ENCODE measurements at places on chromosomes 2 and 18.
A peak's percentile ranks its signal among the peaks of the same experiment; 100 is the strongest.

GRCh38 chr18:10916865-10917264 lies 232.5 kb downstream of the PIEZO2 start:
- no peak for DNase-seq

GRCh38 chr18:9066358-9066757 lies 36.1 kb upstream of the NDUFV2 start:
- DNase-seq: no peak

GRCh38 chr2:38666556-38666910 lies 619 bp downstream of the GALM start:
- peak; percentile 65 for DNase-seq

- no peak for DNase-seq
Measured at GRCh38 chr18:72999971-73000607, 132.3 kb upstream of the NETO1 start.

- DNase-seq: peak; percentile 12
Measured at GRCh38 chr2:197308996-197309690, 1.4 kb downstream of the ANKRD44 start.

DNA sequence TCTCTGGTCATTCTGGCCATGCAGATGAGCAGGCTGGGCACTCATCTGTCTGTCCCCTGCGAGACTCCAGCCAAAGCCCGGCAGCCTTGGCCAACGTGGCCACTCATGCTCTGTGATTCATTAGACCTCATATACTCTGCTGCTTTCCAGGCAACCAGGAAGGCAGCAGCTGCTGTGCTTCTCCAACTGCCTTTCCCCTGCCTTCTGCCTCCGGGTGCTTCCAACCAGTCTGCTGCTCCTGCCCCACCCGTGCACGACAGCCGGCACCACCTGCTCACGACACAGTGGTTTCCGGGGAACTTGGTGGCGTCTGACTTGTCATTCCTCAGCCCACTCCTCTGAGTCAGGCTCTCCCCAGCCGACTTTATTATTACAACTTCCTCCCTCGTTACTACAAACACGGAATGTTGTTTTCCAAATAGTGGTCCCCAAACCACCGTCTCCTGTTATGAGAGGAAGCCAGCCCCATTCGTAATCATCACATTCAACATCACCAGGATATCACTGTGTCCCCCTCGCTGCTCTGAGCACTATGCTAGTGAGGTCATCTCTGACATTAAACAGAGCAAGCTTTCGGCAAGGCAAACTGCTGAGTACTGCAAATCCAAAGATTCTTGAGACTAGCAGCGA lies 392.4 kb downstream of the ALK start:
- no peak for DNase-seq

DNA sequence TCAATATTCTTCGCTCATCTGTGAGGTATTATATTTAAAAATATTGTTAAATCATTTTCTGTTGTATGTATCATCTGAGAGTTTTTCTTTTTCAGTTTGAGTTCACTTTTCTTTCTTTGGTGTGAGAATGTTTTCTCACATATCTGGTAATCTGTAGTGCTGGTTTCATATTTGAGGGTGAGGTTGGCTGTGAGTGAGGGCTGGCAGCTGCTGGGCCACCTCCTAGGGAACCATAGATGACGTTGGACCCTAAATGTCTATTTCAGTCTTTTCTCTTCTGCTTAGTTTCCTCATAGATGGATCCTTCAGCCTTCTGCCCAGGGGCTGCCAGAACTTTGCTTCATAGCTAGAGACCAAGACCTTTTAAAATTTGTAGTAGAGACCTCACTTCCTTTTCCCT lies 33.5 kb downstream of the MGAT5 start:
- DNase-seq: no peak

DNA sequence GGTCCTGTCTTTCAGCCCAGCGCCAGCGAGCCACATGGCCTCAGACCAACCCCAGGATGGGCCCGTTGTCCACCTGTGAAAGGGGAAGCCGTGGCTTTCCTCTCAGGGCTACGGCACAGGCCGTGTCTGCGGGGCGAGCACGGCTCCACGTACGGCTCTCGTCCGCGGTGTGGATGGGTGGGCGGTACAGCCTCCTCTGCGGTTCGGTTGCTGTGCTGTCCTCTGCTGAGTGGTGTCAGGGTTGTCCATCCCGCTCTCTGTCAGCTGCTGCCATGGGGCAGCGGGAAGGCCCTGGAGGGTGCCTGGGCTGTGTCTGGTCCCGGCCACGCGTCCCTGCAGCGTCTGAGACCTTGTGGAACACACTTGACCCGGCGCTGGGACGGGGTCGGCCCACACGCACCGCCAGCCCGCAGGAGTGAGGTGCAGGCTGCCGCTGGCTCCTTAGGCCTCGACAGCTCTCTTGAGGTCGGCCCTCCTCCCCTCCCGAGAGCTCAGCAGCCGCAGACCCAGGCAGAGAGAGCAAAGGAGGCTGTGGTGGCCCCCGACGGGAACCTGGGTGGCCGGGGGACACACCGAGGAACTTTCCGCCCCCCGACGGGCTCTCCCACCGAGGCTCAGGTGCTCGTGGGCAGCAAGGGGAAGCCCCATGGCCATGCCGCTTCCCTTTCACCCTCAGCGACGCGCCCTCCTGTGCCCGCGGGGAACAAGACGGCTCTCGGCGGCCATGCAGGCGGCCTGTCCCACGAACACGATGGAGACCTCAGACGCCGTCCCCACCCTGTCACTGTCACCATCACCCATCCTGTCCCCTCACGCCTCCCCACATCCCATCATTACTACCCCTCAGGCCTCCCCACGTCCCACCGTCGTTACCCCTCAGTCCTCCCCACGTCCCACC lies 128.7 kb downstream of the NFATC1 start:
- peak; percentile 54 for DNase-seq

DNA sequence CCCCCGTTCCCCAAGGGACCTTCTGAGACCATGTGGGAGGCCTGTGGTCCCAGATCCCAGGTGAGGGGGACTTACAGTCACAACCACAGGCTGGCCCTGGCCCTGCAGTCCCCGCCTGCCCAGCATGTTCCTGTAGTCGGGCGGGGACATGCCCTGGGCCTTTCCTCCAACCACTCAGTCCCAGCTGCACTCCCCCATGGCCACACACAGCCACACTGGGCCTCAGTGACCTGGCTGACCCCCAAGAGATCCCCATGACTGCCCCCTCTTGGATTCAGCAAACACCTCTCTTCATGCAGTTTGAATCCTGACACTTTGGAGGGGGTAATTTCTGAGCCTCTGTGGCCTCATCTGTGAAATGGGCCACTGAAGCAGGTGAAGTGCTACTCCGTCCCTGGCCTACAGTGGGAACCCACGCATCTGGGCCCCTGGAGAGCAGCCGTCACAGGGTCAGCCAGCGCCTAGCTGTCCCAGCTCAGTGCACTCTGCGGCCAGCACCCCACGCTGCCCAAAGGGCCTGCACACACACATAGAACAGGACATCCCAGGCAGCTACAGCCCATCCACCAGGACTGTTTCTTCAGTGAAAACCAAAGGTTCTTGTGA lies 12.7 kb upstream of the ARHGEF4 start:
- DNase-seq: no peak

GRCh38 chr2:120942658-120943057 lies 207.0 kb downstream of the GLI2 start:
- DNase-seq: no peak

- no peak for DNase-seq
Measured at GRCh38 chr2:10912076-10912731, 470 bp downstream of the KCNF1 start.

DNA sequence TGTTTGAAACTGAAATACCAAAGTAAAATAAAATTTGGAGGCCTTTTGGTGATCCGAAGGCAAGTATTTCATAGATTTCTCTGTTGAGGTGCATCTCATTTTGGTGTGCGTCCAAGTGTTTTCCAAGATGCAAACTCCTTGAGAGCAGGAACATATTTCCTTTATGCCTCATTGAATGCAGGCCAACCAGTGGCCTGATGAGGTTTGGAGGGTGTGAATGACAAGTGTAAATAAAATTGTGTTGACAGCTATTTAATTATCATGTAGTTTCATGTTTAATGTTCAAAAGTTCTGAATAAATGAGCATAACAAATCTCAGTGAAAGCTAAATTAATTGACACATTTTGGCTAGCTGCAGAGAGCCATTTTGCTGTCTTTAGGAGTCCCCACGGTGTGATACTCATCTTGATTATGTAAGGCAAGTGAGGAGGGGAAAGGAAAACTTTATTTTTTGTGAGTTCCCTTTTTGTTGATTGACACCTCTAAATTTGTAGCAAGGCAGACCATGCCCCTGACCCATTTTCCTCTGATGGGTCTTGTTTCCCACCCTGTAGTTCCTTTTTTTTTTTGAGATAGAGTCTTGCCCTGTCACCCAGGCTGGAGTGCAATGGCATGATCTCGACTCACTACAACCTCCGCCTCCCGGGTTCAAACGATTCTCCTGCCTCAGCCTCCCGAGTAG lies 6.3 kb upstream of the LTBP1 start:
- peak; percentile 18 for DNase-seq

- DNase-seq: peak; percentile 20
Measured at GRCh38 chr2:98598781-98599428, 9.4 kb downstream of the COA5 start.

DNA sequence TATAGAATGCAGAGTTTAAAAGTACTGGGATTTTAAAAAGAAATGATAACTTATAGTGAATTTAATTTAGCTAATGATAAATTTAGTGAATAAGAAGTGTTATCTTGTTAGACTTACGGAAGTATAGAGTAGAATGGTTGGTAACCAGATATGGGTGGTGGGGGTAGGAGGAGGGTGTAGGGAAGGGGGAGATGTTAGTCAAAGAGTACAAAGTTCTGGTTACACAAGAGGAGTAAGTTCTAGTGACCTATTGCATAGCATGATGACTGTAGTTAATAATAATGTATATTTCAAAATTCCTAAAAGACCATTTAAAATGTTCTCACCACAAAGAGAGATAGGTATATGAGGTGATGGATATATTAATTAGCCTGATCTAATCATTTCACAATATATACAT lies 184.8 kb upstream of the STON1 start:
- DNase-seq: no peak

- no peak for DNase-seq
Measured at GRCh38 chr2:24635181-24635580, 144.1 kb downstream of the NCOA1 start.

GRCh38 chr2:12728221-12728777 lies 11.6 kb downstream of the TRIB2 start:
- DNase-seq: peak; percentile 39

DNA sequence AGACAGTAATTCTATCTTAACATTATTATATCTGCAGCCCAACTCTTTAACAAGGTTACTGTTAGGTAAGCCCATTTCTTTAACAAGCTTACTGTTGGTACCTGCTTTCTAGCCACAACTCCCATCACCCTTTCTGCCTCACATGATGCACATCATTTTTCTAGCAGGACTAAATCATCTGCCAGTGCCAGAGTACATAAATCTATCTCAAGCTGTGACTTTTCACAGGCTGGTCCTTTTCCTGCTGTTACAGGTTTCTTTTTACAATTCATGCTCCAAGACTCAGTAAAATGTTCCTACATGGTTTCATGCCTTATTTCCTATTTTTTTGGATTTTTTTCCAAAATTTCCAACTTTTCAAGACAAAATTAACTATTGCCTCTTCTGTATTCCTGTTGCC lies 30.4 kb upstream of the ZC3H15 start:
- no peak for DNase-seq

- DNase-seq: no peak
Measured at GRCh38 chr2:138390316-138390945, 111.1 kb upstream of the SPOPL start.
